NCI-H2171 treated with DMSO at 0.1 percent for 48 hours (cell line): ENCODE measurements at places on chromosomes 16 and 17.
A peak's percentile ranks its signal among the peaks of the same experiment; 100 is the strongest.

DNA sequence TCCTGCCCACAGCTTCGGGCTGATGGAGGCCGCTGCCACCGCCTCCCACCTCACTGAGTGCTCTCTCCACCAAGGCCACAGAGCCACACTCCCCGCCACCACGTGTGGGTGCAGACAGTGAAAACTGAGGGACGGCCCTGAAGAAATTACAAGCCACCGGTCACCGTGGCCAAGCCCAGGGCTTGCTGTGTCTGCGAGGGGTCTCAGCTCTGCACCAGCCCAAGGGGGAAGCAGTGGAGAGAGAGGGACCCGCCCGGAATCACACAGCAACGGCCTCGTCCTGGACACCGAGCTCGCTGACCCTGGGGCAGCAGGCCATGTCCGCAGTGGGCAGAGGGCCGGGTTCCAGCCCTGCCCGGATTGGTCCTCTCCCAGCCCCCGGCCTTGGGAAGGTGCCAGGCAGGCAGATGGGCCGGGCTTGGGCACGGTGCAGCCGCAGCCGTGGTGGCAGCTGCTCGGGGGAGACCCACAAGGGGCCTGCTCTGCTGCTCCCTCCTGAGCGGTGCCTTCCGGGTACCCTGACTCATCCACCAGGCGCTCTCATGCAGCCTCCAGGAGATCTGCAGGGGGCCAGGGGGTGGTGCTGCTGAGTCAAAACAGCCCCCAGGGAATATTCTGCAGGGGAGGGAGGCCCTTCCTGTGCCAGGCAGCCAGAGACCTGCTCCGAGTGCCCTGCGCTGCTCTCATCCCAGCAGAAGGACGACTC is 52.0 kb downstream of the CBFA2T3 start:
- DNase-seq: peak; percentile 96

DNA sequence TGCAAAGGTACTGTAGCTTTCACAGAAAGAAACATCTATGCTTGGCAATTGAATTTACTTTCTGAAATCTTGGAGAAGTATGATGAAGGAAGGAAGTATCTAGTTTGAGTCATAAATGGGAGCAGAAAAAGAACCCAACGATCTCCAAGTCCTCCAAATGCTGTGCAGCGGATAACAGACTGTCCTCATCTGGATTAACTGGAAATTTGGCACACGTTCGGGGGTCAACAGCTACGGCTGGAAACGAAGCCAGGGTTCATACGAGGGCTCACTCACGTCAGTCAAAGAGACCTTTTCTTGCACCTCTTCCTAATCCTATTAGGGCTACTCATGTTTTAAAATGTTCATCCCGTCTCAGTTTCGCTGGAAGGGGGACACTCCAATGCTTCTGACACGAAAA is 152.0 kb downstream of the ZFHX3 start:
- DNase-seq: no peak

GRCh38 chr17:74419928-74420411 is 11.9 kb upstream of the GPRC5C start:
- no peak for DNase-seq

- DNase-seq: peak; percentile 30
These were observed 841 bp downstream of the C16orf89 start for GRCh38 chr16:5064915-5065314.

GRCh38 chr16:85010446-85010930 is 847 bp downstream of the ZDHHC7 start:
- peak; percentile 18 for DNase-seq

DNA sequence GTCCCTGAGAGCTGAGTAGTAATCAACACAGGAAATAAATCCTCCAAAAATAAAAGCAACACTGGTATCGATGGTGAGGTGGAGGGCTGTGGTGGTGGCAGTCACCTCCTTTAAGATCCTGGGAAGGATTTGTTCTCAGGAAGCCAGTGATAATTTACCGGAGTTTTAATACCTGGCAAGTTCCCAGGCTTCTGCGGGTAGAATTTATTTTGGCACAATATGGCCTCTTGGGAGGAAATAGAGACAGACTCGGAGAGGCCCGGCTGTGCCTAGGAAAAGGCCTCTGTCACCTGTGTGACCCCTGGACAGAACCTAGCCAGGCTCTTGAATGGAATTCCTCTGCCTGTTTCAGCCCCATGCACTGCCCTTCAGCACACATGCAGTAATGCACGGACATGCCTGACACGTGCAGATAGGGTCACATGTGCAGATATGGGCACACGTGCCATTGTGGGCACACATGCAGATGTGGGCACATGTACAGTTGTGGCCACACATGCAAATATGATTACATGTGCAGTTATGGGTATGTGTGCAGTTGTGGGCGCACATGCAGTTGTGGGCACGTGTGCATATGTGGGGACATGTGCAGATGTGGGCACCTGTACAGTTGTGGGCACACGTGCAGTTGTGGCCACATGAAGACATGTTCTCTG is 33.5 kb downstream of the MGAT5B start:
- DNase-seq: peak; percentile 30

GRCh38 chr17:900336-900934 is 79.1 kb downstream of the NXN start:
- no peak for DNase-seq
